ENCODE measurements at places on chromosomes 11 and 22.
A peak's percentile ranks its signal among the peaks of the same experiment; 100 is the strongest.

- DNase-seq: no peak
These were observed 43.4 kb downstream of the APOL5 start for GRCh38 chr22:35761037-35761436.

DNA sequence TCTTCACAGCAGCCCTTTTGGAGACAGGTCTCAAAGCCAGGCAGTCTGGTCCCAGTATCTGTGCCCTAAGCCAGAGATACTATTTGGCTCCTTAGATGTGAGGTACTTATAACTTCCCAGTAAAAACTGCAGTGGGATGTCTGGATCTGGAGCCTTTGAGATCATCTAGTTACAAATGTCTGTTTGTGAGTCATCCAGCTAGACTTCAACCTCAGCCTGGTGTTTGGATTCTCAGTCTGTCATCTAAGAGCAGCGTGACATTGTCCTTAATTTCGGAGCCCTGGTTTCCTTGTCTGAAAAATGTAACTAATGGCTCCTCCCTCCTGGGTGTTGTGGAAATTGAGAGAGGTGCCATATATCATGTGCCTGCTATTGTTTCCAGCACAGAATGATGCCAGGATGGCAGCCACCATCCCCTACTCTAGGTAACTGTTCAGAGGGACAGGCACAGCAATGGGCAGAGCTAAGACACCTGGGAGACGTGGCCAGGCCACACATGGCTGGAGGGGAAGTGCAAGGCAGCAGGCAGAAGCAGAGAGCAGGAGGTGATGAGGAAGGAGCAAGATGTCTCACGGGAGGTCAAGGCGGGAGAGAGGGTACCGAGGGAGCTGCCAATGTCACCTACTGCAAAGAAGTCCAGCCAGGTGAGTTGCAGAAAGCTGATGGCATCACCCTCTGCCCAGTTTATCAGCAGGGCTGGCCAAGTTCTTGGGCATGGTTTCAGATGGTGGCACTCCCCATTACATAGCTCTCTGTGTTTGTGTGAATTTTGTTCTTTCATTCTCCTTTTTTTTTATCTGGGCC lies 20.6 kb upstream of the ST3GAL4 start:
- DNase-seq: peak; percentile 72

- DNase-seq: no peak
These were observed 495 bp upstream of the KCNK4 start for GRCh38 chr11:64290352-64291261.

GRCh38 chr11:203945-204586 lies 3.1 kb downstream of the BET1L start:
- no peak for DNase-seq

GRCh38 chr22:46660604-46661201 lies 40.5 kb downstream of the GRAMD4 start:
- no peak for DNase-seq

DNA sequence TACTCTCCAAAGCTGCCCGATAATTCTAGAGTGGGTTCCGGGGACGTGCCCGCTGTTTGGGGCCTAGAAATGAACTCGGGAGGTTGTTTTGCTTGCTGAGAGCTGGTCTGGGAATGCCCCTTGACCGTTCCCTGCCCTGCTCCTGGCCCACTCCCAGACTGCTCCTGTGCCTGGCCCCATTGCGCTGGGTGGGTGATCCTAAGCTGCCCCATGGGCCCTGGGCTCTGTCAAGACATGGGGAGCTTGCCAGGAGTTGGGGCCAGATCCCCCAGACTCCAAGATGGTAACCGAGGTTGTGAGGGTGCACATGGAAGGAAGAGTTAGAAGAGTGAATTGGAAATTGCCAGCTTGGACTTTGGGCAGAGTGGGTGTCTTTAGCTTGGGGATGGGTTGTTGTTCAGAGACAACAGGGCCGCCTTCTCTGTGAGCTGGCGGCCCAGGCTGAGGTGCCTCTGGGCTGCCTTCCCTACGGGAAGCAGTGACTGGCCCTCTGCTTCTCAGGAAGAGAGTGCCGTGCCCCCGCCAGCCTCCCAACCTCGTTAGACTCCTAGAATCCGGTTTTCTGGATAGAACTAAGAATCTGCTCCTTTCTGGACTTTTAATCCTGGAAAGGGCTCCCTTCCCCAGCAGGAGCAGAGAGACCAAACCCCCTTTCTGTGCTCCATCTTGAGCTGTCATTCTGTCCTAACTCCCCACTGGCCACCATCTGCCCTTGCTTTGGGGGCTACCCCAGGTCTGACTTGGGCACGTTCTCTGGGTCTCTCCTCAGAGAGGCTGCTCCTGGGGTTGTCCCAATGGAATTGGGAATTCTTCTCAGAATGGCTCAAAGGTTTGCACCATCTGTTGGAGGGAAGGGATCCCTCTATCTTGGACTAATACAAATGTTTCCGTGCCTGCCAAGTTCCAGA lies 1.8 kb downstream of the ST3GAL4 start:
- DNase-seq: no peak

DNA sequence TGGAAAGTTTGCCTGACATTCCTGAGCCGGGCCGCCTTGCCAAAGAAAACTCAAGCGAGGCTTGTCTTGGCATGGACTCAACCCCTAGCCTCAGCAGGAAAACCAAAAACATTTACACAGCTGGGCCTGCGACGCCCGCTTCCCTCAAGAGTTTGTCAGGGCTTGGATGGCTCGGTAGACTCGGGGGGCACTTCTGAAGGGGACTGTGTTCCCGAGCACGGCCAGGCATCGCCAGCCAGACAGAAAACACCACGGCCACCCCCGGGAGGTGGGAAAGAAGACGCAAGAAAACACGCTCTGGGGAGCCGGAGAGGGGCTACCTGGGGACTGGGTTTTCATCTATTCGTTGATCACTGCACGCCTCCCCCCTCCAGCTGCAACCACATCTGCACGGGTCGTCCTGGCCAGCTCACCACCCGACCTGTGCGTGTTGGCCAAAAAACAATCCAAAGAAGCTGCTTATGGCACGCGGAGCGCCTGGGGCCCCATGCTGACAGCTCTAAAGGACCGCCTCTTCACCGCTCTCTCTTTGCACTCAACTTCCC lies 380.7 kb downstream of the MN1 start:
- peak; percentile 97 for DNase-seq

GRCh38 chr11:97574976-97575665 lies 1185.3 kb downstream of the JRKL start:
- DNase-seq: peak; percentile 1

DNA sequence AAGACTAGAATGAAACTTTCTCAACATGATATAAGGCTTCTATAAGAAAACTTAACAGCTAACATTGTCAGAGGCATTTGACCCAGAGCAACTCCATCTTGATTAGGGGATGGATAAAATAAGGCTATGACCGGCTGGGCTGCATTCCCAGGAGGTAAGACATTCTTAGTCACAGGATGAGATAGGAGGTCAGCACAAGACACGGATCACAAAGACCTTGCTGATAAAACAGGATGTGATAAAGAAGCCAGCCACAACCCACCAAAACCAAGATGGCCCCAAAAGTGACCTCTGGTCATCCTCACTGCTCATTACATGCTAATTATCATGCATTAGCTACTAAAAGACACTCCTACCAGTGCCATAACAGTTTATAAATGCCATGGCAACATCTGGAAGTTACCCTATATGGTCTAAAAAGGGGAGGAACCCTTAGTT lies 135.2 kb downstream of the TTC28 start:
- peak; percentile 37 for DNase-seq

DNA sequence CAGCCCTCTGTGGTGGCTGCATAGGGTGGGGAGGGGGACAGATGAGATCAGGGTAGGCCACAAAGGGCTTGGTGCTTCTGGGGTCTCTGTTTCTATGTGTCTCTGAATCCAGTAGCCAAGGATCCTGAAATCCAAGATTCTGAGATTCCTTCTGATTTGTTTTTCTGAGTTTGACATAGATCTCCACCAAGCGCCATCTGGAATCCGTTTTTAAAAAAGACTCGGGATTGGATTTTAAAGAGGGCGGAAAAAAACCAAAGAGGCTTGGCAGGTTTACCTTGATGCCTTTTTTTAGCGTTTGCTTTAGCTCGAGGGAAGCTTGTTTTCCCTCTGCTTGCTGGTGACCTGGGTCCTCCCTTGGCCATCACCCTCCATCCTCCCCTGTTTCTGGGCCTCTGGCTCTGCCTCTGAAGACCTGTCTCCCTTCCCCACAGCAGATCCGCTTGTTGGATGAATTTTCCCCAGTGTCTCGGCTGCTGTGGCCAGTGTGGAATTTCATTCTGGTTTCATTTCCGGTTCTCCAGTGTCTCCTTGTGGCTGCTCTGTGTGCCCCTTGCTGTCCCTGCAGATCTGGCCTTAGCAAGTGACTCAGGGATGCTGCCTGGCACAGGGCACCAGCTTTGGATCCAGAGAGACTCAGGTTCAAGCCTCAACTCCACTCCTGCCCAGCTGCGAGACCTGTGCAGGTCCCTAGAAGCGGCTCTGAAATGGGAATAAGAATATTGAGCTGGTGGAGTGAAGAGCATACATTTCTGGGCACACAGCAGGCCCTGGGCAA lies 15.1 kb downstream of the SYNGR1 start:
- DNase-seq: peak; percentile 24

DNA sequence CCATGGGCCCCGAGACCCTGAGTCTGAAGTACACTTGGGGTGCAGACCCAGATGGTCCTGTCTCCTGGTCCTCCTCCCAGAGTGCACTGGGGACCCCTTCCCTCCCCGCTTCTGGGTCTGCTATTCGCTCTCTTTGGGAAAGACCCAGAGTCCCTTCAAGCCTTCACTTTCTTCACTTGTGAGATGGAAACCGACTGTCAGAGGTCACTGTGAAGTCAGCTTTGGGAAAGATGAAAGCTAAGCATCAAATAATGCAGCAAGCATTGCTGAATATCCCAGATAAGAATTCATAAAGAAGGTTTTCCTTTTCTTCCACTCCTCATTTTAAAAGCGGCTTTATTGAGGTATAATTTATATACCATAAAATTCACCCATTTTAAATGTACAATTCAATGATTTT lies 105.0 kb upstream of the CSNK2A3 start:
- DNase-seq: no peak

GRCh38 chr22:44181033-44181911 lies 547 bp downstream of the PARVG start:
- no peak for DNase-seq

GRCh38 chr11:47502767-47503166 lies 50.2 kb downstream of the CELF1 start:
- no peak for DNase-seq

DNA sequence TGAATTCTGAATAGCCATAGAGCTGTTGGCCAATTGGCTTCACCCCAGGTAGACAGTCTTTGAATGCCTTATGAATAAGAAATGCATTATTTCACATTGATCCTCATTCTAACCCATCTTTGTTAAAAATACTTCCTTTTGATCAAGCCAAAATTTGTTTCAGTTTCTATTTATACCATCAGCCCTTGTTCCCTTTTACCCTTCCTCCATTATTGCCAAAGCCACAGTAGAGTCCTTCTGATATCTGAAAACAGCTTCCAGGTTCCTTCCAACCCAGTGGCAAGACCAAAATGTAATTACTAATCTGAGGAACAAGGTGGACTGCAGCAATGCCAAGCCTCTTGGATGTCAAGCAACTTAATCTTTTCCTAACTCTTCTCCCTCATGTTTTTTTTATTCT lies 458.8 kb downstream of the BUD13 start:
- DNase-seq: no peak

DNA sequence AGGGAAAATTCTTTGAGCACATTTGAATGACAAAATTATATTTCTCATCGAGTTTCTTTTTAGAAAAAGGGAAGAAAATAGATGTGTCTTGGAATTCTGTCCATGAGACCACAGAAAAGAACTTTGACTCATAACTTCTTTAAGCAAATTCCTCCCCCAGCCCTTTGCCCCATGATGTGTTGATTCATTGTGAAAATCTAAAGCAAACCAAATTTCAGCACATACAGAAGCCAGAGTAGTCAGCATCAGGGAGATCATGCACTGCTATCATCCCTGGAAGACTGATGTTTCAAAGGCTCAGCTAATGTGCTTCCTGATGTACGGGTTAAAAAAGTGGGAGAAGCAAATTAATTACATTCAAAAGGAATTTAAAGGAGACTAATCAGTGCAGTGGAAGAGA lies 159.7 kb downstream of the FAT3 start:
- DNase-seq: peak; percentile 83

- no peak for DNase-seq
These were observed 9.5 kb downstream of the GRAMD1B start for GRCh38 chr11:123439616-123440015.

Data from fibroblast of skin of right biceps (primary cell).